ENCODE measurements at places on chromosomes 7 and 10. TPM values are rescaled to one million over a fixed set of nuclear protein-coding genes. Genes with fewer than 3 reads are reported as not detected.

Gene TMED4
- 77.4 TPM for total RNA-seq

Gene TEX47
- total RNA-seq, result not detected

Gene FXYD4
- total RNA-seq, result not detected

Gene SPAM1
- not detected for total RNA-seq

Gene AQP1
- not detected for total RNA-seq

Gene ANKRD2
- total RNA-seq, result 0.26 TPM

Gene CD36
- total RNA-seq, result not detected

Gene PON1
- total RNA-seq, result not detected

Gene LOXL4
- total RNA-seq, result not detected

Gene PRTFDC1
- total RNA-seq, result 2.9 TPM

- H3K4me3 ChIP-seq, result no peak overlapping the region
- peaks cover 3% of the 10 kb centered on the region for H3K27me3 ChIP-seq
- no peak for DNase-seq
- no peaks in the 10 kb centered on the region for H3K4me1 ChIP-seq
These were observed 118.6 kb upstream of the BTBD16 start for GRCh38 chr10:122152544-122152943.

GRCh38 chr10:16116404-16117304, 256.3 kb upstream of the MINDY3 start:
- H3K27me3 ChIP-seq, result no peaks in the 10 kb centered on the region
- no peak overlapping the region for H3K4me3 ChIP-seq
- no peak for DNase-seq
- no peaks in the 10 kb centered on the region for H3K4me1 ChIP-seq

GRCh38 chr10:133324198-133324792, 12.4 kb downstream of the CALY start:
- peaks cover 44% of the 10 kb centered on the region for H3K27me3 ChIP-seq
- no peak overlapping the region for H3K27ac ChIP-seq
- no peaks in the 10 kb centered on the region for H3K36me3 ChIP-seq
- no peak overlapping the region for H3K4me3 ChIP-seq
- DNase-seq, result peak; percentile 74

DNA sequence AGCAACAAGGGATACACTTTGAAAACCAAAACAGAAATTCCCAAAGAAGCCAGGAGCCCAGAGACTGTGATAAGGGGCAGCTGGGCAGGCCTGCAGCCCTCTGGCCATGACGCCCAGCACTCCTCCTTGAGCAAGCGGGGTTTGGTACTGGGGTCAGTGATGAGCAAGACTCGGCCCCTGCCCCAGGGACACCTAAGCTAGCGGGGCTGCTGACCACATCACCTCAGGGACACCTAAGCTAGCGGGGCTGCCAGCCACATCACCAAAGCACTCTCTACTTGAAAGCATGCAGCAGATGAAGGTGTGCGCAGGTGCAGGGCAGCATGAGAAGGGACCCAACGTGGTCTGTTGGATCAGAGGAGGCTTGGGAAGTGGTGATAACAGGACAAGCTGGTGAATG, 108.0 kb upstream of the PPP2R2D start:
- no peaks in the 10 kb centered on the region for H3K36me3 ChIP-seq
- DNase-seq, result no peak
- no peak overlapping the region for H3K4me3 ChIP-seq
- no peaks in the 10 kb centered on the region for H3K4me1 ChIP-seq
- no peak overlapping the region for H3K27ac ChIP-seq

GRCh38 chr10:97876402-97876801, 26.8 kb downstream of the GOLGA7B start:
- H3K27me3 ChIP-seq, result peaks cover 8% of the 10 kb centered on the region
- H3K36me3 ChIP-seq, result no peaks in the 10 kb centered on the region
- H3K4me3 ChIP-seq, result no peak overlapping the region
- H3K27ac ChIP-seq, result no peak overlapping the region
- no peak for DNase-seq
- no peaks in the 10 kb centered on the region for H3K4me1 ChIP-seq

- DNase-seq, result no peak
- no peaks in the 10 kb centered on the region for H3K27me3 ChIP-seq
- no peaks in the 10 kb centered on the region for H3K4me1 ChIP-seq
- H3K36me3 ChIP-seq, result no peaks in the 10 kb centered on the region
- no peak overlapping the region for H3K27ac ChIP-seq
- no peak overlapping the region for H3K4me3 ChIP-seq
These were observed 694.2 kb upstream of the FZD8 start for GRCh38 chr10:36336315-36336714.

DNA sequence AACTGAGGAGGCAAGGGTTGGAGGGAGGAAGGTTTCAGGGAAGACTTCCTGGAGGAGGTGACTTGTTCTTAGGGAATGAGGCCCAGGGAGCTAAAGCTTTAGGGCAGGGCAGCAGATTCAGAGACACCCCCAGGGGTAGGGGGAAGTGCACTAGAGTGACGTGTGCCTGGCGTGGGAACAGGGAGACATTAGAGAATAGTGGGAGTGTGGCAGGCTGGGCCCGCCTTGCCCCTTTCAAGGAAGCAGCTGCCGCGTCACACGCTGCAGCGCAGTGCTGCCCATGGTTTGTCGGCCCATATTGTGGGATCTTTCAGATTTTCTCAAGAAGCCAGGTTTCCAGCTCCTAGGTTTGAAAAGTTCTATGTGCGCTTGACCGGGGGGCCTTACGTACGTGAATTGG, 139.4 kb downstream of the LHPP start:
- H3K27me3 ChIP-seq, result no peaks in the 10 kb centered on the region
- H3K36me3 ChIP-seq, result no peaks in the 10 kb centered on the region
- H3K4me3 ChIP-seq, result no peak overlapping the region
- H3K27ac ChIP-seq, result no peak overlapping the region
- DNase-seq, result no peak

DNA sequence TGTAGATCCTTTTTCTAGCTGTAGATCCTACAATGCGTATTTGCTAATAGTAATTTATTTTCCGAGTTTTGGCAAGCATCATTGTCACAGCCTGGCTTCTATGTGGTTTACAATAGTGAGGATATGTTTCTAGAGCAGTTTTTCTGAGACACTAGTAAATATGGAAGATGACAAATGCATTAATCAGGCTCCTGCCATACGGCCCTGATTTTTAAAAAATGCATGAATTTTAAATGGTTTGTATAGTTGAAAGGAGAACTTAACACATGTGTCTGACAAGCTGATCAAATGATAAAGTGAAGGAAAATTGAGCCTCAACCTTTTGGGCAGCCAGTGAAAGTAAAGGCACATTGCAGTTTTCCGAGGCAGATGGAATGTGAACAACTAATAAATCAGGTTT, 354.1 kb downstream of the EXOC4 start:
- no peaks in the 10 kb centered on the region for H3K36me3 ChIP-seq
- H3K27ac ChIP-seq, result no peak overlapping the region
- peaks cover 2% of the 10 kb centered on the region for H3K4me1 ChIP-seq
- H3K27me3 ChIP-seq, result no peaks in the 10 kb centered on the region

DNA sequence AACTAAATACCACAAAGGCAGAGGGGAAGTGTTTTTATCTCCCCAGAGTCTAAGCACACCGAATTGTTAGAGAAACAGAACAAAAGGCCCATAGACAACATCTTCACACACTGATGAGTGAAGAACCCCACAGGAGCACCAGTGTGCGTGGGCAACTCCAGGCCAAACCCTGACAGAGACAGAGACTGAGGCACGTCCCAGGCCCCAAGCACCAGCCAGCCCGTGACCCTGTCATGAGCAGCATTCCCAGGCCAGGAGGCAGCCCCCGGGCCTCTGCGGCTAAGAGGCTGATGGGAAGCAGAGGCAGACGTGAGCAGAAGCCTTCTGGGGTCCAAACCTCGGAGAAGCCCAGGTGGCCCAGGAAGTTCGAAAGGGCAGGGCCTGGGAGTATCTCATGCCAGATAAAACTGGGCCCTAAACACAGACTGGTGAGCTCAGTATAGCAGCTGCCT, 184.4 kb downstream of the TCERG1L start:
- H3K27me3 ChIP-seq, result no peaks in the 10 kb centered on the region
- H3K36me3 ChIP-seq, result no peaks in the 10 kb centered on the region
- H3K4me3 ChIP-seq, result no peak overlapping the region
- no peaks in the 10 kb centered on the region for H3K4me1 ChIP-seq
- DNase-seq, result no peak
- H3K27ac ChIP-seq, result no peak overlapping the region

DNA sequence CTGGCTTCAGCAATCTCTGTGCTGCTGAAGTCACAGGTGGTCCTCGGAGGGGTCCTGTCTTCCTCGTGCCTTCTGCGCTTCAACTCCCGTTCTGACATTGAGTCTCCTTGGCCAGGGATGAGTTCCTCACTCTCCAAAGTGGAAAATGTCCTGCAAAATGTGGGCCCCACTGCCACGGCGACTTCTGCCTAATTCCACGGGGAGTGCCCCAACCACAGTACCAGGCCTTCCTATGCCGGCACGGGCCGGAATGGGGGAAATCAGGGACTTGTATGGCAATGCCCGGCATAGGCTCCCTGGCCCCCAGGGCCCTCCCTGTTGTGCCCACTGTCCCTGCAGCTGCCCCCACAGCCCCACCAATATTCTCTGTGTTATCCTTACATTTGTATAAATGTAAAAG, 420.5 kb downstream of the TCERG1L start:
- no peaks in the 10 kb centered on the region for H3K36me3 ChIP-seq
- no peaks in the 10 kb centered on the region for H3K27me3 ChIP-seq

DNA sequence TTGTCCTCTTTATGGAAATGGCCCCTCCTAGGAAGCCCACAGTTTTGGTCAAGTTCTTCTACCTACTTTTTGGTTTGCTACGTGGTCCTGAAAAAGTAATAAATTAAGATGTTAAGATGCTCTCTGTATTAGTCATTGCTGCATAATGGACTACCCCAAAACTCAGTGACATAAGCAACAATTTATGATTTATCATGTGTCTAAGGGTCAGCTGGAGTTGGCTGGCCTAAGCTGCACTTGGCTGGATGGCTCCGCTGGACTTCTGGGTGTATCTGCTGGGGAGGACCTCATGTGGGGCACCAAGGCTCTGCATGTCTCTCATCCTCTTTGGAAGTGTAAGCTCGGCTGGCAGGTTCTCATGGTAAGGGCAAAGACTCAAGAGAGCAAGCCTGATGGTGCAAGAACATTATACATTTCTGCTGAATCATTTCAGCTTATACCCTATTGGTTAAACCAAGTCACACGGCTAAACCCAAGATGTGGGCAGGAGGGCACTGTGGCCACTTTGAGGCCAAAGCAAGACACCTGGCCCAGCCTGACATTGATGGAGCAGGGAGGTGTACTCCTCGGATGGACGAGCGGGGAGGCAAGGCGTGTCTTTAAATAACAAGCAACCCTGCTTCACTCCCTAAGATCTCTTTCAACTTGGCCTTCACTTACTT, 47.7 kb downstream of the TBXAS1 start:
- peaks cover 4% of the 10 kb centered on the region for H3K4me1 ChIP-seq
- no peak overlapping the region for H3K27ac ChIP-seq
- DNase-seq, result peak; percentile 19
- H3K4me3 ChIP-seq, result no peak overlapping the region

DNA sequence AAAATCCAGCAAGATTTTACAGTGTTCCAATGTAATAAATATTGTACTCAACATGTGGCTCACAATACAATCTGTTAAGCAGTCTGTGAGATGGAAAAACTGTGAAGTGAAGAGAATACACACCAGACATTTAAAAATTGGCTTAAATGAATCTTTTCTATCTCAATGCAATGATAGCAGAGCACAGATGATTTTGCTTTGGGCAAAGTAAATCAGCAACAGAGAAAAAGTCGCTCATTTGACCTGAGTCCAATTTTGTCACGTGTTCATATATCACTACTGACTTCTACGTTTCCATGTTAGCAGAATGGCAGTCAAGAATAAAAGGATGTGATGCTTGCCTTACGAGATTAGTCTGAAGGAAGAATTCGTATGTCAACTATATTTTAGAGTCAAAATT, 506.7 kb downstream of the POM121L12 start:
- no peaks in the 10 kb centered on the region for H3K27me3 ChIP-seq
- H3K27ac ChIP-seq, result no peak overlapping the region
- no peak for DNase-seq
- H3K4me1 ChIP-seq, result no peaks in the 10 kb centered on the region
- no peaks in the 10 kb centered on the region for H3K36me3 ChIP-seq
- H3K4me3 ChIP-seq, result no peak overlapping the region

DNA sequence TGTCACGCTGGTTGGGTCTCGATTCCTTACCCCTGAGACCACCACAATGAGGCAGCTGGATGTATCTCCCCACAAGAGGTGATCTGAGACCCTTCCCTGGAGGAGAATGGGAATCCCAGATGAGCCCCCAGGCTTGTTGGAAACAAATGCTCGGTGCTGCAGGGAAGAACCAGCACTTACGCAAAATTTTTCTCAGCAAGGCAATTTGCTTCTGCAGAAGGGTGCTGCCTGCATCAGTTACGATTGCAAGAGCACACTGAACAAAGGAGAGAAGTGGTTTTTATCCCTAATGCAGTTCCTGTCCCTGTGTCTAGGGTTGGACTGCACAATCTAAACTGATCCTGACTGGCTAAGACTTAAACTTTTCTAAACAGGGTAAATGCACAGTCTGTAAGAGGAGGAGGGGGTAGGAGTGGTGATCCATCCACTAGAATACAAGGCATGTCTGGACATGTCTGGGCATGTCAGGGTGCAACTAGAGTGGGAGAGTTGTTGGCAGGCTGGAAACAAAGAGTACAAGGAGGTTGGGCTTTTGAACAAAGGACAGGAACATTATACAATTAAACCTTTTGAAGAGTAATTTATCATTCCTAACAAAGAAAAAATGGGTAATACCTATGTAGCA, 114.9 kb upstream of the FAM3C start:
- no peak overlapping the region for H3K4me3 ChIP-seq
- peaks cover 45% of the 10 kb centered on the region for H3K36me3 ChIP-seq
- peaks cover 5% of the 10 kb centered on the region for H3K4me1 ChIP-seq
- no peaks in the 10 kb centered on the region for H3K27me3 ChIP-seq
- peak overlapping the region; percentile 68 for H3K27ac ChIP-seq
- no peak for DNase-seq

- peak; percentile 55 for DNase-seq
- H3K4me1 ChIP-seq, result peaks cover 43% of the 10 kb centered on the region
- peaks cover 17% of the 10 kb centered on the region for H3K36me3 ChIP-seq
- H3K4me3 ChIP-seq, result peak overlapping the region; percentile 79
These were observed 586 bp upstream of the ANKRD26 start for GRCh38 chr10:27100813-27101347.

DNA sequence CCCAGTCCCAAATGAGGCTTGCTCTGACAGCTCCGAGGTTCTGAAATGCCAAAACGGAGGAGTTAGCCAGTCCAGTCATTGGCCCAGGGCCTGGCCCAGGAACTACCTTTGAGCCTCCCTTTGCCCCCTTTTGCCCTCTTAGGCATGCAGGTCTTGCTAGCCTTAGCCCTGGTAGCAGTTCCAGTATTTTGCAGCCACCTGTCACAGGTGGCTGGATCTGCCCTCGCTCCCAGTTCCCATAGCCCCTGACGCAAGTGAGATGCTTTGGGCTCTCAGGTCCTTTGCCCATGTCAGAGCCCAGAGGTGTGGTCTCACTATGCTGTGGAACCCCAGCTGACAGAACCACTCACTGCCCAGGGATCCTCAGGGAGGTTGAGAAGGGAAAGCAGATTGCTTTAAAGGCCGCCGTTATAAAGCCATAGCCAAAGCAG, 42.0 kb downstream of the GPRIN2 start:
- H3K4me3 ChIP-seq, result no peak overlapping the region
- no peaks in the 10 kb centered on the region for H3K27me3 ChIP-seq
- no peaks in the 10 kb centered on the region for H3K36me3 ChIP-seq
- no peaks in the 10 kb centered on the region for H3K4me1 ChIP-seq
- DNase-seq, result peak; percentile 40
- no peak overlapping the region for H3K27ac ChIP-seq

GRCh38 chr7:139845443-139845805, 16.4 kb downstream of the TBXAS1 start:
- H3K4me1 ChIP-seq, result peaks cover 5% of the 10 kb centered on the region
- DNase-seq, result no peak
- no peak overlapping the region for H3K27ac ChIP-seq
- H3K36me3 ChIP-seq, result no peaks in the 10 kb centered on the region
- peaks cover 7% of the 10 kb centered on the region for H3K27me3 ChIP-seq

Measured in activated CD8-positive, alpha-beta memory T cell treated with anti-CD3 and anti-CD28 coated beads, Interleukin-2, amount 10 ng/mL, durations not matched to agents 7 days and 5 days (primary cell).